ENCODE measurements at places on chromosomes 11 and 22.

DNA sequence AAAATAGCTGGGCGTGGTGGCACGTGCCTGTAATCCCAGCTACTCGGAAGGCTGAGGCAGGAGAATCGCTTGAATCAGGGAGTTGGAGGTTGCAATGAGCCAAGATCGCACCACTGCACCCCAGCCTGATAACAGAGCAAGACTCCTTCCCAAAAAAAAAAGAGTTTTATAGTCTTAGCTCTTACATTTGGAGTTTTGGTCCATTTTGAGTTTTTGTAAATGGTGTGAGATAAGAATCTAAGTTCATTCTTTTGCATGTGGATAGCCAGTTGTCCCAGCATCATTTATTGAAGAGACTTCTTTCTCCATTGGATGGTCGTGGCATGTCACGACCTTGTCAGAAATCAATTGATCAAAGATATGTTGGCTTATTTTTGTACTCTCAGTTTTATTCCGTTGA is 34.6 kb downstream of the RNF121 start:
- no peak for DNase-seq

DNA sequence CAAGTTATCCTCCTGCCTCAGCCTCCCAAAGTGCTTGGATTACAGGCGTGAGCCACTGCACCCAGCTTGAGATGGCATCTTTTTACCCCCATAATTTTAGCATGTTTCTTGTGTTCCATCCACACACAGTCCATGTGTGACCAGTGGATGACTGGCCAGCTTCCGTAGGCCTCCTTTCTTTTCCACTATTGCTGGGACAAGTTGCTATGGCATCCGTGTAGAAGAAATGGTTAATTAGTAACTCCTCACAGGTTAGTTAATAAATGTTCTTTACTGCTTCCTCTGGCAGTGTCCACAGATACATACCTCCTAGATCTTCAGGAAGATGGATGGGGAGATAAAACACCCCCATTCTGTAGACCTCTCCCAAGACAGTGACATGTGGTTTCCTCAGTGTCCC is 154.3 kb upstream of the RASSF10 start:
- DNase-seq: no peak

DNA sequence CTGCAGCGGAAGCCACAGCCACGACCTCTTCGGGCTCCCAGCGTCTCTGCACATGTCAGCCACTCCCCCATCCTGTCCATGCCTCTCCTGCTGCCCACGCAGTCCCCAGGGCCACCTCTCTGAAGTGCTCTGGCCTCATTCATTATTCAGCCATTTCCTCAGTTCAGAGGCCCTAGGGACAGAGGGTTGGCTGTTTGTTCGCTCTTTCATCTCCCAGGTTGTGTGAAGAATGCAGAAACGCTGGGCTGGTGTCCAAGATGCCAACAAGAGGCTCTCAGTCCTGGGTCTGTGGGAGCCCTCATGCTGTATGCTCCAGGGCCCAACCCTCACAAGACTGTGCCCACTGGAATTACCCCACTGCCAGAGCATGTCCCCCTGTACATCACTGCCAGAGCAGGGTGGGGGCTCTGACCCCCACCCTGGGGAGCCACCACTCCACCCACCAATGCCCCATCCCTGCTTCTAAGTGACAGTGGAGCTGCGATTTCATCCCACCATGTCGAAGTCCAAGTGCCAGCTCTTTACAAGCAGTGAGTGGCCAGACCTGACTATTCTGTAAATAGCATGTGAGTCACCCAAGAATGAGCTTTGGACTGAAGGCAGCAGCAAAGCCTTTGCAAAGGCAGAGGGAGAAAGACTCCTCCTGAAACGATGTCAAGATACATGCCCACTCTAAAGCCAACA is 209.6 kb downstream of the BUD13 start:
- no peak for DNase-seq

GRCh38 chr11:36469063-36469462 is 41.0 kb downstream of the TRAF6 start:
- peak; percentile 30 for DNase-seq

DNA sequence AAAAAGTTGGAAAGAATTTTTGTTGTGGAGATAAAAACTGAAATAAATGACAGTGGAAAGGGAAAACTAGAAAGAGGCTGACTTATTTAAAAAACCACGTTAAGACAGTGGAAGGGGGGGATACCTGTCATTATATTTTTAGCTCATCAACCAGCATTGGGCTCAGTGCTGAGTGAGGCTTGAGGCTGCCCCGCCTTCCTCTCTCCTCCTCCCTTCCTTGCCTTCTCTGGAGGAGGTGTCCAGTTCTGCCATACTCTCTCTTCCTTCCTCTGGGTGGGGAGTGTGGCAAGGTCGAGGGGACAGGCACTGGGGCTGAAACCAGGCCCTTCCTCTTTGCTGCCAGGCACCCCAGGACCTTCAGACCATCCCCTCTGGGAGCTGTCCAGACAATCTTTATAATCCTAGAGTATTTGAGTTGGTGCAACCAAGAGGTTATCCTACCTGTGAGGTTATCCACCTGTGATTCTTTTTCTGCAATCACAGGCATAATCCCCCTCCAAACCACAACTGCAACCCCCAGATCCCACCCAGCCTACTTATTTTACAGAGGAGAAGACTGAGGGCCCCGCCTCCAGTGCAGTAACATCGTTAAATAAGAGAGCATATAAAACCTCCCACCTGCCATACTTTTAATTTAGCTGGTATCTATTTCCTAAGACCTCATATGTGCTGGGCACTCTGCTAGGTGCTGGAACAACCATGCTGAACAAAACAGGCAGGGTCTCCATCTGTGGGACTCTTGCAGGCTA is 578.5 kb downstream of the BUD13 start:
- DNase-seq: no peak

GRCh38 chr11:65498042-65498726 is 661 bp upstream of the MALAT1 start:
- peak; percentile 78 for DNase-seq

DNA sequence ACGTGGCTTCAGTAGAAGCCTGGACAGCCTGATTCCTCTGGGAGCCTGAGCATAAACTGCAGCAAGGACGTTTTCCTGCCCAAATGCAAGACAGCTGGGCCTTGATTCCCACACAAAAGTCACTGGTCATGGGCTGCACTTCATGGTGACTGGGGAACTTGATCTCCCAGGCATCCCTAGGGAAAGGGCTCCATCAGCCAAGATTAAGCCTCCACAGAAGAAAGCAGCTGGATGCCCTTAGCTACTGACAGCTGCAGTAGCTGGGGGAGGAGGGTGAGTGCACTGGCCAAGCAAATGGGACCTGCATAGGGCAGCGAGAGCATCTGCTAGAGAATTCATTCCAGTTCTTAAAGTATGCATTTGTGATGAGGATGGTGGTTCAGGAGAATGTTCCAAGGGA is 267.4 kb upstream of the ISX start:
- no peak for DNase-seq

DNA sequence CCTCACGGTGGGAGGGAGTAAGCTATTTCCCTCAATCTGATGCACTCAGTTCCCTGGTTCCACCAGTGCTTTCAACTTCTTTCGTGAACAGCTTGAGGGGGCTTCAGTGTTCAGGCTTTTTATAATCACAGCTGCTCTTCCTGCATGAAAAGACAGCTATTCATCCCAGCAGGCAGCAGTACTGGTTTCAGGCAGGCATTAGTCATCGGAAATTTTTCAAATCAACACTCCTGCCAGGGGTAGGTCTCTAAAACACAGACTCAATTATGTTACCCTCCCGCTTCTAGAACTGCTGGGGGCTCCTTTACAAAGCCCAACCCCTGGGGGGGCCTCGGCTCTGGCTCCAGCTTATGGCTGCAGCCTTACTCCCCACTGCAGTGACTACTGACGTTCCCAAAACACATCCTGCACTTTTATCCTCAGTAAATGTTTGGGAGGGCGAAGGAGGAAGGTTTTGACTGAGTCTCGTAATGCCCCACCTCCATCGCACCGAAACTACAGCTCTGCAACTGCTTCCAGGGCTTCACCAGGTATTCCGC is 5.8 kb downstream of the POLDIP3 start:
- DNase-seq: peak; percentile 23

DNA sequence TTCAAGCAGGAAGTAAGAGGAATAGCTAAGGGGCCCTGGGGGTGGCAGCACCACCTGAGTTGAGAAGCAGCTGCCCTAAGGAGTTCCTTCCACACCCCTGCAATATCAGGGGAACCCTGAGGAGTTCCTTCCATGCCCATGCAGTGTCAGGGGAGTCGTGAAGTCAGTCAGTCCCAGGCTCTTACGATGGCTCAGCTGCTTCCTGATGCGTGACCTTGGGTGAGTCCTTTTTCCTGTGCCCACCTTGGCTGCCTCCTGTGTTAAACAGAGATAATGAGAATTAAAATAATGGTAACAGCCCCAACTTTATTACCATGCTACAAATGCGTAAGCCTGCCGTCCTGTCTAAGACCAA is 181.1 kb downstream of the MIAT start:
- DNase-seq: no peak

GRCh38 chr11:70853068-70853769 is 399.2 kb downstream of the SHANK2 start:
- no peak for DNase-seq

DNA sequence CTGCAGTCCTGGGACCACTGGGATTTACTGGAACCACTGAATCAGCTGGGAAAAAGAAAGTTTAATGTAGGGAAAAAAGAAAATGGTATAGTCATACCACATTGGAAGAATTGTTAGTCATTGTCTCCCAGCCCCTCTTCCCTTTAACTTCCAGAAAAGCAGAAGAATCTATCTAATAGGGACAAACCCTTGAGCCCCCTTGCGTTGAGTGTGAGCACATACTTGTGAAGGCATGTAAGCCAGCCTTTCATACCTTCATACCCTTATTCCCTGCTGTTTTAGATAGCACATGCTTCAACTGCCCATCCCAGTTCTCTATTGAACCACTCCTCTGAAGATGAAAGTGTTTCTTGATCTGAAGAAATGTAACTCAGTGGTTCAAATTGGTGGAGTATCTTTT is 6.6 kb downstream of the TREH start:
- DNase-seq: no peak

DNA sequence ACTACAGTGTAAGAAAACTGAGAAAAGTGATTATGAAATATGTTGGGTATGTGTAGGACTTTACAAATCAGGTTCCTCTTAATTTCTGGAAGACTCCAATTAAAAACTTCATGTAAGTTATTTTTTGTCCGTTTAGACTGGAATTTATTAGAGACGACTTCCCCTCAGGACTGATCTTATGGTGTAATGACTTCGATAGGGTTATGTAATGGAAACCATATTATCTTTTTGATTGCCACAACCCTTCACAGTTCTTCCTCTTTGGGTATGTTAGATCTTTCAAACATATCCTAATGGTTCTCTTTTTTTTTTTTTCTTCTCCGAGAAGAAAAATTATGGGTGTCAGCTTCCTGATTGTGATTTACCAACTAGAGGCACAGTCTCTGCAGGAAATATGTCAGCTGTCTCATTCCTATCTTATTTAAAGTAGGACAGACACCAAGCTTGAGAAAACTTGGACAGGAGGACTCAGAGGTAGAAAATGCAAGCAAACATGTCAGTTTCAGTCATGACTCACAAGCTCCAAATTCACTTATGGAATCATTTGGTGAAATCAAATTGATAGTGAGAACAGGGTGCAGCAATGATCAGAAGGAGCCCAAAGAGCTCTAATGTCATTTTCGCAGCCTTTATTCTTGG is 11.1 kb upstream of the LDLRAD3 start:
- DNase-seq: no peak

- peak; percentile 26 for DNase-seq
Measured at GRCh38 chr11:127074151-127074761, 73.7 kb upstream of the KIRREL3 start.
